ENCODE measurements at places on chromosomes 5 and 9.

GRCh38 chr9:89448381-89448780 is 49.5 kb downstream of the SEMA4D start:
- DNase-seq = no peak

GRCh38 chr9:86350006-86350760 is 4.0 kb downstream of the TUT7 start:
- no peak for DNase-seq

GRCh38 chr5:73469878-73470277 is 21.3 kb upstream of the FOXD1 start:
- no peak for DNase-seq

- no peak for DNase-seq
These were observed 685 bp downstream of the SLC24A2 start for GRCh38 chr9:19788152-19788551.

DNA sequence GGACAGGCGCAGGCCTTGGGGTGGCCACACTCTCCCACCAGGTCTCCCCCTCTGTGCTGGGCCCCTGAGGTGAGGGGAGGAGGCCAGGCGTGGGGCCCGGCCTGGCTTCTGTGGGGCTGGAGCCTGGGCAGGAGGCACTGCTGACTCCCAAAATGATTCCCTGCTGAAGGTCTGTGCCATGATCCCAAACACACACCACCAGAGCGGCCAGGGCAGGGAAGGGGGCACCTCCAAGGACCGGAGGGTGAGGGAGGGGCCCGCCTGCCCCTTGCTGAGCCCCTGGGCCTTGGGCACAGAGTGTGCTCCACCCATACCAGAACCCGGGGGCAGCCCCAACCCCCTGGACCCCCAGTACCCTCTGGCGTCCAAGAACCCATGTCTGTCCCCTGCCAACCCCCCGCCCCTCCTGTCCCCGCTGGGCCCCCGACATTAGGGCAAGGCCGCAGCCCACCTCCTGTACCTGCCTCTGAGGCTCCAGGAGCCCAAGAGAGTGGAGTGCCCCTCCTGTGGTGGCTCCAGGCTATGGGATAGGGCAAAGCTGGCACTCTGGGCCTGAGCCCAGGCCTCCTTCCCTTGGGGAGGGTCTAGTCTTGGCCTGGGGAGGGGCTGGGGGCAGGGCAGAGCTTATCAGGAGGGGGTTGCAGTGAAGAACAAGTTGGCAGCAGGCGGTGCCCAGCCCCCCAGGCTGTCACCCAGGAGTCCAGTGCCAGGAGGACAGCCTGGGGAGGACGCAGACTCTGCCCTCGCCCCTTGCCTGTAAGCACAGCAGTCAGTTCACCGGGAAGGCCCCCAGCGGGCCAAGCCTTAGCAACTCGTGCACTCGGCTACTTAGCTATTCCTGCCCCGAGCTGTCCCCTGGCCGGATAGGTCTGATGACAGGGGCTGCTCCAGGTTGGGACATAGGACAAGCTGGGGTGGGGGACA is 2.6 kb upstream of the EGFL7 start:
- DNase-seq = no peak

GRCh38 chr5:8865686-8866374 is 680.0 kb downstream of the SEMA5A start:
- no peak for DNase-seq

DNA sequence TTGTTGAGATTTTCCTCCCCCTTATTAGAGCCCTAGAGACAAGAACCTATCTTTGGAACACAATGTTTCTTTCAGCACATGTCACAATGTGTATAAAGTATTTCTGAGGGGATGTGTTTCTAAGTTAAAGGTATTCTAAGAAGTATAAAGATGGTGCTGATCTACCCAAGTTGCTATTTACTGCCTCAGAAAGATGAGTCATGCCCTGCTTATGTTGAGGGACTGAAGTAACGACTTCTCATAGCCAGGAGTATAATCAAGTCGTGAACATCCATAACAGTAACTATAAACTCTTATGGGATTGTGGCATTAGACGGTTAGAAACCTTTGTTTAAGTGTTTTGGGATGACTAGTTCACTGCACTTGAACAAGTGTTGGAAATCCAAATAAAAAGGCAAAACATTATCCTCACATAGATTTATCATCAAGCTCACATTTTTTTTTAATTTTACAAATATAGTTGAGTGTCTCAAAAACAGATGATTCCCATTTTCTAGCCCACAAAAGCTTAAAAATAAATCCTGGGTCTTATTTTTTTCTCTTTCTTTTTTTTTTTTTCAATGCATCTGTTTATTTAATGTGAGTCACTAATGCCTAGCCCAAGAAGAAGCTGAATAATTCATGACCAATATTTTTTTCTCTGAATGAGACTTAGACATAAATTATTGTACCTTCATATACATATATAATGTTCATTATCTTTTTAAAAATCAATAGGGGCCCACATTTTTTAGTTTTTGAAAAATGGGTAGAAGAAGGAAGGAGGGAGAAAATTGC is 12.2 kb upstream of the TMEM252 start:
- DNase-seq = peak; percentile 66

GRCh38 chr5:110616009-110616408 is 110.5 kb downstream of the TMEM232 start:
- no peak for DNase-seq

DNA sequence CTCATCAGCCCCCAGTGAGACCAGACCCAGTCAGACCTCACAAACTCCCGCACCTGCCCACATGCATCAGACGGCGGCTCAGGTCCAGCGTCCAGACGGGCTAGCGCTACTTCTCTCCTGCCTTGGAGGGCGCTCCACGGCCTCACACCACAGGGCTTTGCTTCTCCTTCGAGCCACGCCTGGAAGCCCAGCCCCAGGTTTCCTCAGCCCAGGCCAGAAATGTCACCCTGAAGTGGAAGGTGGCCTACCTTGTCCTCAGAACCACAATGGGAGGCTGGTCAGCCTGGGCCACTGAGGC is 2.8 kb downstream of the NACC2 start:
- no peak for DNase-seq

DNA sequence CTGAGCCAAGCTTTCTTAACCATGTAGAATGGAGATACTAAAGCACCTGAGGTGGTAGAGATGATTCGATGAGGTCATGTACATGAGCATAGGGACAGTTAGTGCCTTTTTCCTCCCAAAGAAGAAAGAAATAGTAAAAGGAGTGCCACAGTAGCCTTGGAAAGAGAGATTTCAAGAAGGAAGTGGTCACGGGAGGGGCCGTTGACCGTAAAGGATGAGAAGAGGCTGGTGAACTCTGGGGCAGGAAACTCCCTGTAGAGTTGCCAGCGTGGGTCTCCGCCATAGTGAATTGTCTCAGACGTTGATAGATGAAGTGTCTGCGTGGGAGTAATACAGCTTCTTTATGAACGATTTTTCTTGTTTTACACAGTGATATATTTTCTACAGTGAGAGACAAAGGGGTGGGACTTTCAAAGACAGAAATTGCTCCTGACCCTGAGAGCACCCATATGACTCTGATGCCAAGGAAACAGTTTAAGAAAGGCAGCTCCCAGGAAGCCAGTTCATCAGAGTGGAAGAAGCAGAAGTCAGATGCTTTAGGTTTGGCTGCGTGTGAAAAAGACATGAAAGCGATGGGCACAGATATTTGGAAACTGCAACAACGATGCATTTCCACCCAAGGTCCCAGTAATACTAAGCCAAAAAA is 41.3 kb downstream of the UGCG start:
- DNase-seq = peak; percentile 74

- peak; percentile 81 for DNase-seq
These were observed at the start of gene ERBIN for GRCh38 chr5:65926276-65926783. ERBIN (plus strand) TSS chr5:65926575; CDS start chr5:65992719, 66,144 bp downstream.

GRCh38 chr5:134938030-134938429 is 29.7 kb upstream of the CATSPER3 start:
- no peak for DNase-seq

DNA sequence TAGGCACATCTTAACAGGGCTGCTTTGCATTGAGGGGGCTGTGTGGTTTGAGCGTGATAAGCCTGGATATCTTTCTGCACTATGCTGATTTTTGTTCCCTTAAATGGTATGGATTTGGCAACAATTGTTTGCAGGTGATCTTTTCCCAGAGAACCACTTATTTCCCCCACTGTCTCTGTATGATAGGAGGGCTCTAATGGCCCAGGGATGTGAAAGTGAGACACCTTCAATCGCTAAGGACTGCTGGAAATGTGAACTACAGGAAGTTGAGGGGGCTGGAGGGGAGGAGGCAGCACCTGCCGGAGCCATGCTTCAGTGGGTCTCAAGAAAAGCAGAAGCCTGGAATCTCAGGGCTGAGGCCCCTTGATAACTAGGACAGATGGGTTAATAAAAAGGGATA is 29.4 kb downstream of the SYK start:
- no peak for DNase-seq

DNA sequence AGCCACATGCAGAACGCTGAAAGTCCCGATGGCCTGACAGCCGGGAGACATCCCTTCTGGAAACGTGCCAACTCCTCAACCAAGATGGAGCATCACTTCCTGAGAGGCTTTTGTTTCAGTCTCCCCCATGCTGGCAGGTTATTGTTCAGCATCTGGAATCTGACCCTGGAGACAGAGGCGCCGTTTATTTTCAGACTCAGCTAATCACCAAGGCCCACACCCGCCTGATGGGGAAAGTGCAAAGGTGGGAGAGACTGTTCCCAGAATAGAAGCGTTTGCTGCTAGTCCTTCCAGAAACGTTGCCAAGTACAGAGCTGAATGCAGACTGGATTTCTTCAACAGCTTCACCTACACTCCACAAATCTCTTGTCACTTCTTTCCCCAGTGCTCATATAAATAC is 41.8 kb upstream of the S1PR3 start:
- peak; percentile 71 for DNase-seq

DNA sequence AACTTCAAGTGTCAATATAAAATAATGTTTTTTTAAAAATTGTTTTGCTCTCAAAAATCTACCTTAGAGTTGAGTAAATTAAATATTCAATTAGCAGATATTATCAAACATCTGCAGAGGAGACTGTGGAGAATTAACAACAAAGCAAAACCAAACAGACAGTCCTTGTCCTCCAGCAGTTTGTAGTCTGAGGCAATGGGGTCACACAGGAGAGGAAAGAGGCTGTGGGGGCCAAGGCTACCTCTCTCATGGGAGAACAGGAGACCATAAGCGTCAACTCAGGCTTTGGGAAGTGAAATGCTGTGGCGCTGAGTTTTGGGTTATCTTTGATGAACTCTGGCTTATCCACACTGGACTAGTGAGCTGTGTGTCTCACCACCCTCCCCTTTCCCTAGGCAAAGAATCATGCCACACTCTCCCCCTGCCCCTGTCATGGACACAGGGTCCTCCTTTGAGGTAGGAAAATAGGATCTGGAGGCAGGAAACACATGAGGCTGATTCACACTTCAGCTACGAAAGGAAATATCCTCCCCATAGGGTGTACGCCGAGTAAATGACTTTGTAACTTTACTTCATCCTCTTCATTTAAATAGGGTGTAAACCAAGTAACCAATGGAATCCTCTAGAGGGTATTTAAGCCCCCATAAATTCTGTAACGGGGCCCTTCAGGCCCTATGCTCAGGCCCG is 152.7 kb downstream of the FSTL4 start:
- DNase-seq = peak; percentile 18

GRCh38 chr5:98769959-98770208 is 3.6 kb upstream of the RGMB start:
- no peak for DNase-seq

DNA sequence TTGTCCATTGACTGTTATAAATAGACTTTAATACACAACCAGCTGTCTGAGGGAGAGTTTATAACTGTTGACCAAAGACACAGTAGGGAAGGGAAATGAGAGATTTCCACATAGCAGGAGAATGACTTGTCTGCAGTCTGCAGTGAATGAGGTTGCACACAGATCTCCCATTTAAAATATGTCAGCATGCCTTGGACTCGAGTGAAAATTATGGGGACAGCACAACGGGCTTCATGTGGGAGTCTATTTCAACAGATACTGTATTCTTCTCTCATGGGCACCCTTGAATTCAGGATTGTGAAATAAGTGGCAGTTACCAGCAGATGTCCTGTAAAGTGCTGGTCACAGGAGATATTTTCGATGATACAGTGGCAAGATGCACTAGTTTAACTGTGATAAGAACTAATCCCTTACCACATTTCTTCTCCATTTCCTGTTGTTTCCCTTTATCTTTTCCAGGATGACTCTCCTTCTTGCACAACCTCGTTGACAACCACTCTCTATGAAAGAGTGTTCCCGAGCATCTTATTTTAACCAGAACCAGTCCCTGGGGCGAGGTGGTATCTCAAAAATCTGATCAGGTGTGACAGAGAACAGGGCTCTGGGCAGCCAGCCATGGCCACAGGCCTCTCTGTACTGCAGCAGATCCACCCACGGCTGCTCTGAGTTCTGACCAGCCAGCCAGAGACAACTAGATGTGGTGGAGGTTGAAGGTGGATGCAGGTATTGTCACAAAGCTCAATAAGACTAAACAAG is 51.5 kb upstream of the MAP3K1 start:
- peak; percentile 76 for DNase-seq

- DNase-seq = peak; percentile 78
These were observed 28.7 kb downstream of the TGFBI start for GRCh38 chr5:136057401-136058038.

DNA sequence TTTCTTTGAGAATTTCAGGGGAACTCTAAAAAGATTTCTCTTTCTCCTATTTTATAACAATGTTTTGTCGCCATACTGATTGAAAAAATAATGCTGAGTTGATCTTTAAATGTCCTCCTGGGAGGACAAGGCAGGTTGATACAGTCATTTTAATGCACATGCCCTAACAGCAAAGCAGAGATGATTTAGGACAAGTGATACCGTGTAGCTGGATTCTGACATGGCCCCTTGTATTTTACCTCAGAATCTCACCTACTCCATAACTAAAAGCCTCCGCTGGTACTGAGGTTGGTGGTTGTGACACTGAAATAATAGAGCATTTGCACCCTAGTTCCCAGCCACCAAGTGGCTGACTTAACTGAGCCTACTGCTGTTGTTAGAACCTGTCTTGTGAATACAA is 811 bp upstream of the LRRTM2 start:
- no peak for DNase-seq

GRCh38 chr5:31273631-31274378 is 80.3 kb downstream of the CDH6 start:
- peak; percentile 17 for DNase-seq

GRCh38 chr9:94681508-94681907 is 42.2 kb upstream of the FBP1 start:
- peak; percentile 75 for DNase-seq

DNA sequence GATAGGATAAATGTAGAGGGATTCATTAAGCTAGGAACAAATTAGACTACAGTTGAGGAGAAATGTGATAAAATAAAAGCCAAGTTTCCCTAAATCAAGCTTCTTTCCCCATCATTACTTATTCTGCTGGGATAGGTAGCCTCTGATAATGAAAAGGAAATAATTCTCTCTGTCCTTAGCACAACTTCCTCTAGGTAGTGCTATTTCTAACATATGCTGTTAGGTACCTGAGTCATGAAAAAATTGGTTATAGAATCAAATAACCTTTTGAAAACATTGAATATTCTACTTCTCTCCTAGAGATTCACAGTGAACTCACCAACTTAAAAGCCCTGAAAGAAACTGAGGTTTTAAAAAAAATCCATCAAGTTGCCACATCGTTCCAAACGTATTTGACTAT is 1793.1 kb downstream of the EFNA5 start:
- no peak for DNase-seq

- no peak for DNase-seq
These were observed at the start of gene SUSD3 for GRCh38 chr9:93058355-93059010. SUSD3 (plus strand) TSS chr9:93058701; CDS start chr9:93058743, 42 bp downstream.

Data from iris pigment epithelial cell (primary cell).